ENCODE measurements at places on chromosomes 5 and 9.
A peak's percentile ranks its signal among the peaks of the same experiment; 100 is the strongest.

DNA sequence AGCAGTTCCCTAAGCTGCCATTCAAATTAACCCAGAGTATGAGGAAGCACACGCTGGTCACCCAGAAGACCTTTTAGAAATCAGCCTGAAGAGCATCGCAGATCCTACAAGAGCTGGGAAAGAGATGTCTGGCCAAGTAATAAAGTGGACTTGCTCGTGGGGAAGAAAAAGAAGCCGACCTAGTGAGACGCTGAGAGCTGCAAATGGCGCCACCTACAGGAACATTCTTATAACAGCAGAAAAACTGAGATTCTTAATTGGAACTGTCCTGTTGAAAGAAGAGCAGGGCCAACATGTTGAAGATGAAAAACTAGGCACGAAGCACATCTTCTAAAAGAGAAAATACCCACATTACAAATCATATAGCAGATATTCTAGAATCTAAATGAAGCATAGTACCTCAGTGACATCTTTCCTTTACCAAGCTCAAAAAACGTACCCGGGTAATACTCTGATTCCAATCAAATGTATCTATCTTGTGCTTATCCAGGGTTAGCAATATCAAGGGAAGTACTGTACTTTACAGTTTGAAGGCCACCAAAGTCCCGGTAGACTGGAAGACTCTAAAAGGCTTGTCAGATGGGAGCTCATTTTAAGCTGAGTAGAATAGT, 3.9 kb upstream of the GNAQ start:
- peak; percentile 54 for DNase-seq

DNA sequence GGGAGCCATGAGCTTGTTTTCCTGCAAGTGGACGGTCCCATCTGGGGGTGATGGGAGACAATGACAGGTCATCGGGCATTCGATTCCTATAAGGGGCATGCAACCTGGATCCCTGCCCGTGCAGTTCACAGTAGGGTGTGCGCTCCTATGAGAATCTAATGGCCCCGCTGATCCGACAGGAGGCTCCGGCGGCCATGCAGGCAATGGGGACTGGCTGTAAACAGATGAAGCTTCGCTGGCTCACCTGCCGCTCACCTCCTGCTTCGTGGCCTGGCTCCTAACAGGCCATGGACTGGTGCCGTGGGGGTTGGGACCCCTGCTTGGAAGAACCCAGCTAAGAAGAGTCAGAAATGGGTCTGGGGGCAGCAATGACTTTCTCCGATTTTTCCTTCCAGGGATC, 21.0 kb downstream of the PAEP start:
- DNase-seq = no peak

DNA sequence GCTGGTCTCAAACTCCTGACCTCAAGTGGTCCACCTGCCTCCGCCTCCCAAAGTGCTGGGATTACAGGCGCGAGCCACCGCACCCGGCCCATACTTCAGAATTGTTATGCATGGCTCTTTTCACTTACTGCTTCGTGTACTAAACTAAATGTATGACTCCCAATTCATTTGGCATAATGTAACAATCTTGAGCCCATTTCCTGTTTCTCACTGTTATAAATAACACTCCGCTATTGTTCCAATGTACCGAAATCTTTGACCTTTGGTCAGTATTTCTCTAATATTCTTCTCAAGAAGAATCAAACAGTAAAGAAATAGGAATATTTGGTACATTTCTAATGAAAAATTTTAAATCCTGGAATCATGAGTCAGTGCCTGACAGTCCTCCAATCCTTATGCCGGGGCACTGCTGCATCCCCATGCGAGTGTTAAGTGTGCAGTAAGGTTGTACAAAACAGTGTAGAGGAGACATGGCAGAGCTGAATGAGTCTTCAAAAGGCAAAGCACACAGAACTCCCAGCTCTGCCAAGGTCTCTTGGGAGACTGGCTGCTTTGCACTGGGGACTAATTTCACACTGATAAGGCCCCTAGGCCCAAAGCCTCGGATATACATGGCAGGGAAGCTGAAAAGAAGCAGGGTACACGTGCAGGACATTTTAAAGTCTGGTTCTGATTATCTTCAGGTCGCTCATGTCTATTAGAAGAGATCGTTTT, 58.4 kb downstream of the HABP4 start:
- DNase-seq = no peak

DNA sequence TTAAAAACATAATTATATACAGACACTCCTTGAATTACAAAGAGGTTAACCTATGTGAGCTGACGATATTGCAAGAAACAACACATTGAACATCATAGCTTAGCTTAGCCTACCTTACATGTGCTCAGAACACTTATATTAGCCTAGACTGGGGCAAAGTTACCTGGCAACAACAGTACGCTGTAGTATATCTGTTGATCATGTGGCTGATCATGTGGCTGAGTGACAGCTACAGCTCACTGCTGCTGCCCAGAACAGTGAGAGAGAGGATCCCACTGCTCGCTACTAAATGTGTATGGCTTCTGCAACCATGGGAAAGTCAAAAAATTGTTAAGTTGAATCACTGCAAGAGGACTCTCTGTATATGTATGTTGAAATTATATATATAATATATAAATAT, 169.9 kb downstream of the CDH9 start:
- no peak for DNase-seq

- DNase-seq = no peak
These were observed 30.2 kb downstream of the SREK1 start for GRCh38 chr5:66174338-66174737.

- no peak for DNase-seq
These were observed 152.9 kb downstream of the C9orf50 start for GRCh38 chr9:129467739-129468666.

- peak; percentile 61 for DNase-seq
These were observed 25.6 kb downstream of the OR2V2 start for GRCh38 chr5:181173027-181173419.

GRCh38 chr5:126967808-126968466, 62.4 kb downstream of the MARCHF3 start:
- no peak for DNase-seq

DNA sequence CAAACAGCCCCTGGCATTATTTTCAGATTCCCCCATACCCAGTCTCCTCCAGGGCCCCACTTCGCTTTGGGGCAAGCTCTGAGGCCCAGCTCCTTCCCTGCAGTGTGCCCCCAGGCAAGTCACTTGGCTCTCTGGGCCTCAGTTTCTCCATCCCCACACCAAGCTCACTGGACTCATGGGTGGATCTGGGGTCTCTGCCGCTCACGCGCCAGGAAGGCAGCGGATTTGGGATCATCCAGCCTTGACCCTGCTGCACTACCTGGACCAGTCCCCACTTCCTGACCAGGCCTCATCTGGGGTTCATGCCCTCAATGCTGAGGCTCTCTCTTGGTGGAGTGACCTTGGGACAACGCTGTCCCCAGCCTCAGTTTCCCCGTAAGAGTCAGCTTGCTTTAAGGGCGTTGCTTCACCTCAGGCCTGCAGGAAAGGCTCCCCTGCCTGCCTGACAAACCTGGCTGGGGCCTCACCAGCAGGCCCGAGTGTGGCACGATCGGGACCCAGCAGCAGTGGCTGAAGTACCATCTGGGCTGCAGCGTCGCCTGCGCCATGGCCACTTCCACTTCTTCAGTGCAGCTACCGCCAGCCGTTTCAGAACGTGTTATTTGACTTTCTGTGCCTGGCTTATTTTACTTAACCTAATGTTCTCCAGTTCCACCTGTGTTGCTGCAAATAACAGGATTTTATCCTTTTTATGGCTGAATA, 519.6 kb upstream of the SEMA6A start:
- DNase-seq = no peak

- peak; percentile 66 for DNase-seq
These were observed 5.0 kb upstream of the PTGER4 start for GRCh38 chr5:40674661-40675235.

DNA sequence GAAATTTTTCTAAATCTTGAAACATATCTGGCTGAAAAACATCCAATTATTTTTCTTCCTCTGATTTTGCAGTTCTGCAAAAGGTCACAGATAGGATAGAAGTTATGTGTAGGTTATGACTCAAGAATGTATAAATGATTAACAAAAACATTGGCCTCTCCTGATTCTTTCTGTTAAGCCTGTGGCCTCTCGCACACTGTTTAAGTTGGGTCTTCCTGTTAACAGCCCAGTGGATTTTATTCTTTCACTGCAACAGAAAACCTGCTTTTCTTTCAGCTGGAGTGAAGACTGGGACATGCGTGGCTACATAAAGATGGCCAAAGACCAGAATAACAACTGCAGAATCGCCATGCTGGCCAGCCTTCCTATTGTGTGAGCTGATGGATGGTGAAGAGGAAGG, 17.1 kb upstream of the SPATA31E1 start:
- no peak for DNase-seq

- DNase-seq = peak; percentile 50
These were observed 24.9 kb upstream of the SMU1 start for GRCh38 chr9:33101104-33101951.

- peak; percentile 56 for DNase-seq
These were observed 156.9 kb upstream of the FST start for GRCh38 chr5:53323511-53323910.

- DNase-seq = no peak
These were observed 5.7 kb upstream of the ADRB2 start for GRCh38 chr5:148820461-148821395.

DNA sequence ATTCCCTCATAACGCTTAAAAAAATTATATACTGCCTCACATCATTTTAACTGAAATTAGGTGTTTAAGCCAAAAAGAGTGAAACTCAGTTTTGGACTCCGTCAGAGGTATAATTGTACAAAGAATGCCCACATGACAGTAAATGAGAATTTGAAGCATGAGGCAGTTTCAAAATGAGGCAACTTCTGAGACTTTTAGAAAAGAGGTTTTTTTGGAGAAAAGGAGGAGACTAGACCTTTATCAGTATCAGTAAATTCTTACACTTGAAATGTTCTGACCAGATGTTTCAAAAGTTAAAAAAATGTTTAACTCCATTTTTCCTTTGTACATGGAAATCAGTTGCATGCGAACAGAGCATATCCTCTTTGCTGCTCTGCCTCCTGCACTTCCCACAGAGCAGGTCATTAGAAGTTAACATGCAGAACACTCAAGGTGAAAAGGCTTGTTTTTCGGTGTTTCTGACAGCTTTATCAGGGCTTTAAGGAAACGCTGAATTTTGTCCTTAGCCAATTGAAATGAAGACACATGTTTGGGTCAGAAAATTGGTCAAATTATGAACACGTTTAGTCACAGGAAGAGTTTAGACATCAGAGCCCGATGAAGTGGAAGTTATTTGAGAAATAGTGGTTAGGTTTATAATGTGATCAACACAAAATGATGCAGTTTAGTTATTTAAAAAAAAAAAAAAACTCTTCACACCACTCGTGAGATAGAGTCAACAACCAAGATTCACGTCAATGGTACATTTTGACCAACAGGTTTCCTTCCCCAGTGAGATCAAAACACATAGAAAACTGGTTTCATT, 59.5 kb downstream of the PIK3R1 start:
- no peak for DNase-seq

GRCh38 chr5:108233617-108234155, 148.2 kb downstream of the FBXL17 start:
- DNase-seq = no peak

DNA sequence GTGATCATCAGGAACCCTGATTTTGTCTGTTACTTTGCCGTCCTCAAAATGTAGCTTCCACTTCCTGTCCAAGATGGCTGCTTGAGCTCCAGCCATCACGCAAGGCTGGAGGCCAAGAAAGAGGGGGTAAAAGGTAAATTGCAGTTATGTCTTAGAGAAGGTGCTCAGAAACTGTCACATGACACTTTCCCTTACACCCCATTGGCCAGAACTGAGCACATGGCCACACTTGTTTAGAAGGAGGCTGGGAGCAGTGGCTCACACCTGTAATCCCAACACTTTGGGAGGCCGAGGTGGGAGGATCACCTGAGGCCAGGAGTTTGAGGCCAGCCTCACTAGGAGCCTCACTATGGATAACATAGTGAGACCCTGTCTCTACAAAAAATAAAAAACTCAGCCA, 140.9 kb downstream of the RGS3 start:
- no peak for DNase-seq

DNA sequence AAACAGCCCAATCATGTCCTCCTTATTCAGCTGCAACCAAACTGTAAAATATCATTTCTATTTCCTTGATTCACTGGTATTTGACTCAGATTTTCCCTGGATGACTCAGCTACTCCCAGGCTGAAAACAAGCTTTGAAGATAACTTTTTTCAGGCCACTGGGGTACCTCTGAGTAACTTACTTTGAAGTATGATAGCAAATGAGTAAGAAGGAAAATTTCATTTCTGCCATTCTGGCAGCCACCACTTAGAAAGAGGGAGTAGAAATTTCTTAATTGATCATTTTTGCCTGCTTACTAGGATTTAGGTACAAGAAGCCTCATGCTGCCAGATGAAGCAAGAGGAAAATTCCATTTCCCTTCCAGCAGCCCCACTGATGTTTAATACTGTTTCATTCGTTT, 247.4 kb downstream of the PRELID2 start:
- peak; percentile 63 for DNase-seq

- DNase-seq = no peak
These were observed 228.9 kb upstream of the MVB12B start for GRCh38 chr9:126097679-126098078.

GRCh38 chr5:39341896-39342295, 22.4 kb downstream of the C9 start:
- no peak for DNase-seq

GRCh38 chr5:143562935-143563334, 159.4 kb upstream of the NR3C1 start:
- no peak for DNase-seq

- DNase-seq = no peak
These were observed 84.0 kb downstream of the SEC61B start for GRCh38 chr9:99305820-99306811.

GRCh38 chr9:71795097-71795813, 26.9 kb upstream of the CEMIP2 start:
- DNase-seq = no peak

DNA sequence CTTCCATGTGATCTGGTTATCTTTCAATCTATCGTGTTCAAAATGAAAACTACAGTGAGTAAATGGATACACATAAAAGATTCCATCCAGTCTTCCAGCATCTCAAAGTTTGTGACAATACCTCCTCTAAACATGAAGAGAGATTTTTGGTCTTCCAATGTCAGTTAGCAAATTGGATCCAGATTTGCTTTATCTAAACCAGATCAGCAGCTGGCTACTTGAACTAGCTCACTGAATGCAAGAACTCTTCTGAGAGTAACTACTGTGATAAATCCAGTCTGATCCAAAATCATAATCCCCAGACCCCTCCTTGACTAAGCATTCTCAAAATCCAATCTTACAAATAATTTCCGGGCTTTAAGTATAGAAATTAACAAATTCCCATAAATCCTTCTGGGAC, 2177.9 kb upstream of the C9orf72 start:
- no peak for DNase-seq

- DNase-seq = no peak
These were observed 19.1 kb downstream of the FOCAD start for GRCh38 chr9:20703146-20703545.

GRCh38 chr5:67026278-67026677, 170.3 kb downstream of the CD180 start:
- DNase-seq = no peak
